ENCODE measurements at places on chromosomes 13 and 19.
A peak's percentile ranks its signal among the peaks of the same experiment; 100 is the strongest.

- no peak for DNase-seq
These were observed 17.7 kb downstream of the WTIP start for GRCh38 chr19:34499155-34499834.

DNA sequence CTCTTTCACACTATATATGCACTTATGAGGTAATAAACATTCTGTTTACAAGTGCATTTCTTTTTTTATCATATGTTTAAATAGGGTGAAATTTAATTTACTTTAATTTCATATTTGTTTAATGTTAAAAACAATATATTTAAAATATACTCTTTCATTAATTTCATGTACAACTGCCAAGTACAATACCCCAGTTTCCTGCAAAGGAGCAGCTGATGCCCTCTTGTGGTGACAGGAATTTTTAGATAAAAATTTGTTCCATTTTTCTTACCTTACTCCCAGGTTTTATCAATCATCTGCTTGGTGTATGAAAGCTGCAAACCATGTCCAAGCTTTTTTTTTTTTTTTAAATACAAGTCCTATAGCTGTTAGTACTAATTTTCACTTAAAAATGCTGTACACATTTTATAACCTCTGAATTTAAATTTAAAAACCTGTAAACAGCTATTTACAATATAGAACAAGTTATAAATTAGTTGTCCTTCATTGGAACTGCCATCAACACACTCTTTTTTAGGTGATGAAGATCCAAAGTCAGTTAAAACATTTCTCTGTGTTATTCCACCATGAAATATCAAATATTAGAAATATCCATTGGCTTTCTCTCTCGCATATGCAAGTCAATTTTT lies 4.9 kb downstream of the PCDH20 start:
- peak; percentile 41 for DNase-seq

GRCh38 chr19:13748169-13748828 lies 16.0 kb upstream of the MRI1 start:
- DNase-seq, result no peak

DNA sequence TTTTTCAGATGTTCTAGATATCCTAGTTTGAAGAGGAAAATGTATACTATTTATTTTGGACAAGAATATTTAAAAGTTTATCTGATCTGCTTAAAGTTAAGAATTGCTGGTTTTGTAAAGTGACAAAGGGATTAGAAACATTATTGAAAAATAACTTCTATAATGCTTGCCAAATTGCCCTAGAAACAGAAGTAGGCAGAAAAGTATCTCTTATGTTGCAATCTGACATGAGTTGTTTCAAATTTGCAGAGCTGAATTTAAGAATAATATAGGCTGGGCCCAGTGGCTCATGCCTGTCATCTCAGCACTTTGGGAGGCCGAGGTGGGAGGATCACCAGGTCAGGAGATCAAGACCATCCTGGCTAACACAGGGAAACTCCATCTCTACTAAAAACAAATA lies 777.1 kb downstream of the LIG4 start:
- no peak for DNase-seq

DNA sequence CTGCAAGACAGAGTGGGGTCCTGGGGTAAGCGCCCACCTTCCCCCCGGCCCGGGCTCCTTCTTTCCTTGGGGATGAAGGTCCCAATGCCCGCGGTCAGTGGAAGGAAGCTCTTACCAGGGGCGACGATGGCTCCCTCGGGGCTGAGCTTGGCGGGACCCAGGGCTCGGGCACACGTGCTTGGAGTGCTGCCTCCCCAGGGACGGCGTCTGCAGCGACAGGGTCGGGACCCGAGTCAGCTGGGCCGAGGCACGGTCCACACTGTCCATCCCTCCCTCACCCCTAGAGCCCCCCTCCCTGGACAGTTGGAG lies 3.5 kb downstream of the JSRP1 start:
- DNase-seq, result no peak

DNA sequence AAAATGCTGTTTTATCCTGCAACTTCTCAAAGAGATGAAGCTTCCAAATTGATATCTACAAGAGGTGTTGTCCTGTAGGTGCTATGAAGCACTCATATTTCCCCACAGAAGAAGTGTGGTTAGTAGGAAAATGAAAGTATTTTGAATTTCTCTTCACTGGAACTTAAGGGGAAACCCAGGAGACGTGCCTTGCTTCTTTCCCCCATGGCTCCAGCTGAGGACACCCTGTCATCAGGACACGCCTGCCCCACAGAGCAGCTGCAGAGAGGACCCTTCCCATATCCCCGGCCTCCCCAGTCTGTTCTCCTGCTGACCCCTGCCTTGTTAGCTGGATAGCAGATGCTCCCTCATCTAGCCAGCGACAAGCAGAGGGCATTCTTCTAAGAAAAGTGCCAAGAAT lies 371.3 kb downstream of the COG6 start:
- no peak for DNase-seq

DNA sequence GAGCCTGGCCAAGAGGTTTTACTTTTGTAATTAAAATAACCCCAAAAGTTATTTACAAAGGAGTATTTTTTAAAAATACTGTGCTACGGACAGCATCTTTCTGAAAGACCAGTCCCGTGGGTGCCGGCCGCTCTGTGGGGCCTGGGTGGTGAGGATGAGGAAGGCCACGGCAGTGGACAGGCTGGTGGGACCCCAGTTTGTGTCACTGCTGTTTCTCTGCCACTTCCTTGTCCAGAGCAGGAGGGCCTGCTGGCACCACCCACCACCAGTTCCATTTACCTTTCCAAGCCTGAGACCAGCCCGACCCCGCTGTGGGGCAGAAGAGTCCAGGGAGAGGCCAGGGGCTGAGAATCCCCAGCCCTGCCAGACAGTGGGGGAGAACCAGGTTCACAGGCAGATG lies 23.8 kb downstream of the ELAVL1 start:
- no peak for DNase-seq

DNA sequence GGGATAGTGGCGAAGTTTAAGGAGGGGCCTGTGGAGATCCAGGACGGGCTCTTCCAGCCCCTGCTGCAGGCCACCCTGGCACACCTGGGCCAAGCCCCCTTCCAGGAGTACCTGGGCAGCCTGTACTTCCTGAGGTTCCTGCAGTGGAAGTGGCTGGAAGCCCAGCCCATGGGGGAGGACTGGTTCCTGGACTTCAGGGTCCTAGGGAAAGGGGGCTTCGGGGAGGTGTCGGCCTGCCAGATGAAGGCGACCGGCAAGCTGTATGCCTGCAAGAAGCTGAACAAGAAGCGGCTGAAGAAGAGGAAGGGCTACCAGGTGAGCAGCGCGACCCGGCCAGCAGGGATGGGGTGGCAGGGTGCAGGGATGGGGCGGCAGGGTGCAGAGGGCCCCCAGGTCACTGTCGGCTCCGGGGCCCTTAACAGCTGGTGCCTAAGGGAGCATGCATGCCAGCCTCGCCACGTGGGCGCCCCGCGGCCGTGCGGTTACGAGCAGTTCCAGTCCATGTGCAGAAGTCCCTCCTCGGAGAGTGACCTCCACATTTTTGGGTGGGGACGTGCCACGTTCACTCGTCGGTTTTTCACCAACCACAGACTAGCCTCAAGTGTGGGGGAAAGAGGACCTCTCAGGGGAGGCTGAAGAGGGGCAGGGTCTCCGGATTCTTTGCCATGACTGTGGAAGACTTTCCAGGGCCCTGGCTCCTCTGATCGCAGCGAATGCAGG lies 912 bp downstream of the GRK1 start:
- no peak for DNase-seq

DNA sequence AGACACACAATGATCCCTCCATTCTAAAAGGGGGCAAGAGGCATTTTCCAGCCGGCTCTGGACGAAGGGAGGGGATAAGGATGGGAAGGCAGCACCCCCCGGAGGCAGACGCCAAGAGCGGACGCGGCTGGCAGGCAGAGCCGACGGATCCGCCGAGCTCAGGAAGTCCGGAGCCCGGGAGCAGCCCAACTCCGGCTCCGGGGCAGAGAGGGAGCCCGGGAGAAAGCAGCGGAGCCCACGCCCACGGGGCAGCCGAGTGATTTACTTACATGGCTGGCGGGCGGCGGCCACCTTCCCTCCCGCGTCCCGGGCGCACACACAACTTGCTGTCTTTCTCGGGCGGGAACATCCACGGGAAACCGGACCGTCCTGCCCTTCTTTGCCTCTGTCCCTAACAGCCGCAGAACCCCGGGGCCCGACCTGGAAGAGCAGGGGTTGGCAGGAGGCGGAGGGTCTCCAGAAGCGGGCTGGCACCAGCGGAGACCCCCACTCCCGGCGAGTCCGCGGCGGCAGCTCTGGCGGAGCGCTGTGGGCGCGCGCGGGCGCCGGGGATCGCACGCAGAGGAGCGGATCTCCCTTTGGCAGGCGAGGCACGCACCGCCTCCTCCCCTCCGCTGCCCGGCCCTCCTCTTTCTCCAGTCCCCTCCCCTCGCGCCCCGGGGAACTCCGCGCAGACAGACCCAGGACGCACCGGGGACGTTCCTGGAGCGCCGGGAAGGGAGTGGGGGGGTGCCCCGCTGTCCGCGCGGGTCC lies at the start of gene LHFPL6:
Gene LHFPL6, minus strand, starts transcription at position 580 of the 753 bp plus-strand sequence.
- peak; percentile 84 for DNase-seq

- DNase-seq, result no peak
These were observed 12.3 kb downstream of the POMP start for GRCh38 chr13:28671126-28671792.

DNA sequence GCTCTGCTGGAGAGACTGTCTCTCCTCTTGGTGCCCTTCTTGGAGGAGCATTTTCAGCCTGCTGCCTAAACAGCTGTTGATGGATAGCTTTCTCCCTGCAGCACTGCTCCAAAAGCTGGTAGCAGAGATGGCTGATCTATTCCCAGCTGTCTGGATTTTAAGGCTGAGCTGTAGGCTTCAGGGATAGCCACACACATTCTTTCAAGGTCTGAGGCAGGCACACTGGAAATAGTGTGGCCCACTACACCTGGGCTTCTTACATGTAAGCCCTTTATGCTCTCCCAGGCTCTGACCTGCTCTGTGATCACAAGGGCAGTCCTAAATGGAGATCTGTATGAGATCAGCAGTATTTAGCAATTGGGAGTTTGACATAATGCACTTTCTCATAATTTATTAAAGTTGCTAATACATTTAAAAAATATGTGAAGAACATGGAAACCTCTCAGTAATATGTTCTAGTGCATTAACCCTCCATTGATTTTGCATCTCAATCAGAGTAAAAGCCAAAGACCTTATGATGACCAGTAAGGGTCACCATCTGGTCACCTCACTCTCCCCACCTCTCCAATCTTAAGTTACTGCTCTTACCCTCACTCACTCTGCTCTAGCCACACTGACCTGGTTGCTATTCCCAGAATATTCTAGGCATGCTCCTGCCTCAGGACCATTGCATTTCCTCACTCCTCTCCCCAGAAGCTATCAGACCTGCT lies 91.6 kb downstream of the MBNL2 start:
- DNase-seq, result no peak

DNA sequence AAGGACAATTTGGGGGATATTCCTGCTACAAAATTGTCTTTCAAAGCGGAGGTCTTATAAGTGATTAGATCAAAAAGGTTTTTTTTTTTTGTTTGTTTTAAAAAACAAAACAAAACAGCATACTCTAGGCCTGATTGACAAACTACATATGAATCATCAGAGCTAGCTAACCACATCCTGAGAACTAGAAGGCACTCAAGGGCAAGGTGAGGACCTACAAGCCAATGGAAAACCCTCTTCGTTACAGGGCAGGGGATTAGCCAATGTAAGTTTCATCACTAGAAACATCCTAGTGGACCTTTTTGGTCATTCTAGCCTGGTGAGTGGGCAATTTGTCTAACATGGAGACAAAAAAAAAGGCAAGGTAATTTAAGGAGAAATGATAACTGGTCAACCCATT lies 428.6 kb downstream of the RFC3 start:
- no peak for DNase-seq

GRCh38 chr13:94192431-94192975 lies 287.0 kb downstream of the DCT start:
- peak; percentile 59 for DNase-seq

DNA sequence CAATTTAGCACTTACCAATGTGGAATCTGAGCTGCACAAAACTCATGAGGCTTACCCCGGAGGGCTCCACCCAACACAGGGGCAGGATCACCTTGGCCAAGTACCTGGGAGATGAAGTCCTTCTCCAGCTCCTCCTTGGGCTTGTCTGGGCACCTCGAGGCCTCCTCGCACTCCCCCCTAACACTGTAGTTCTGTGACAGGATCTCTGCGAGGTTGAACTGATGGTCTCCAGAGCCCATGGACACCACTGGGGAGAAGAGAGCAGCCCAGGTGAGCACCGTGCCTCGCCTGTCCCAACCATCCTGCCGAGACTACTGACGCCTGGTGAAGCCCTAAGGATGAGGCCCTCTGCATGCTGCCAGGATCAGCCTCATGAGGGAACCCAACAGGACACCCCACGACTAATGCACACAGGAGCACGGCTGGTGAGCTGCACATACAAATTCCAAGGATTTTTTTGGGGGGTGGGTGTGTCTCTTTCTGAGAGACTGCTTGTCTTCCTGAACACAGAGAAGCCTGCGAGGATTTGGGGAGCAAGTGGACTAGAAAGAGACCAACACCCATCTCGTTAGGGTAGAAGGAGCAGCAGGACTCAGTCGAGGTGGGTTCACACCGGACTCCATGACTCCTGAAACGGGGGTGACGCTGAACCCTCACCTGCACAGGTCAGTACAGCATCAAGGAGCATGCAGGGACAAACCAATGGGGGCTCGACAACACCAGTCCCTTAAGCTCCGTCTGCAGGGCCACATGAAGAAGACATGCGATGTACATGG lies 10.1 kb downstream of the MIER2 start:
- no peak for DNase-seq

- no peak for DNase-seq
These were observed 37.7 kb downstream of the SLC6A16 start for GRCh38 chr19:49287141-49287770.

DNA sequence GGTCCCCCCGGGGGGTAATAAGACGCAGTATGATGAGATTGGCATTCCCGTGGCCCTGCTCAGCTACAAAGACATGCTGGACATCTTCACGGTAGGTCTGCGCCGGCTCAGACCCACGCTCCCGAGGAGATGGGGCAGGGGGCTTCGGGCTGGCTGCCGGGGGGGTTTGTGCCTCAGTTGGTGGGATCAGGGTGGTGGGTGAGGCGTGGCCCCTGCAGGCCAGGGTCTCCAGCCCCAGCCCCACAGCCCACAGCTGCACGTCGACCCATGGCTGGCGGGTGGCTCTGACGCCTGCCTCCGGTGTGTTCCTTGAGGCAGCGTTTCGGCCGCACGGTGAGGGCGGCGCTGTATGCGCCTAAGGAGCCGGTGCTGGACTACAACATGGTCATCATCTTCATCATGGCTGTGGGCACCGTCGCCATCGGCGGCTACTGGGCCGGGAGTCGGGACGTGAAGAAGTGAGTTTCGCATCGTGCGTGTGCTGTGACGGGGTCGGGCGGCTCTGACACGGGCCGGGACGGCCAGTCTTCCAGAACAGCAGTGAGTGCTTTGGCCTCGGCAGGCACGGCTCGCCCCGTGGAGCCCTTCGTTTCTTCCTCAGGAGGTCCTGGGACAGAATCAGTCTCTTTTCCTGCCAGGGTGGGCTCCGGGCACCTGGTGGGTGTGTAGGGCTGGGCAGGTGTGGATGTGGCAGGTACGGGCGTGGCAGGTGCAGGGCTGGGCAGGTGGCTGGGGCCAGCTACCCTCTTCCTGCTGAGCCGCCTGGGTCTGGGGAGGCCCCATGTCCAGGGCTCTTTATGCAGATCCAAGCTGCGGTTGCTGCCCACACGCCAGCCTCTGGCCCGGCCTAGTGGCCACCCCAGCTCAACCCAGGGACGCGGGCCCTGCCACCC lies 10.5 kb downstream of the SPPL2B start:
- no peak for DNase-seq
